ENCODE measurements at places on chromosomes 1 and 21.

DNA sequence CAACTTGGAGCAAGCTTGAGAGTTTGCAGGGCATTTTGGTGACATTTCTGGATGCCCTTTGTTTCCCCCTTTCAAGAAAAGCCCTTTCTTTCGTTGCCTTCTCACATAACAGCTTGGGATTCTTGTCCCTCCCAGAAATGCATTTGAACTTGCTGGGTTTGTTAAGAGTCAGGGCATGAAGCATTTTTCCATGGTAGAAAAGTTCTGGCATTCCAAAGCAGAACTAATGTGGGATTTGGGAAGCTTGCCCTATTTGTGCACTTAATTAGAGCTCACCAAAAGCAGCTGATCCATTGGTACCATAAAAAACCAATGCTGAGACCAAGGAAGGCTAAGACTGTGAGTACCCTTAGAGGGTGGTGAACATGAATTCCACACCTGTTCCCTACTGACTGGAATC is 99.8 kb upstream of the HOOK1 start:
- no peak for DNase-seq

GRCh38 chr1:85624361-85624760 is 43.8 kb downstream of the CCN1 start:
- no peak for DNase-seq

DNA sequence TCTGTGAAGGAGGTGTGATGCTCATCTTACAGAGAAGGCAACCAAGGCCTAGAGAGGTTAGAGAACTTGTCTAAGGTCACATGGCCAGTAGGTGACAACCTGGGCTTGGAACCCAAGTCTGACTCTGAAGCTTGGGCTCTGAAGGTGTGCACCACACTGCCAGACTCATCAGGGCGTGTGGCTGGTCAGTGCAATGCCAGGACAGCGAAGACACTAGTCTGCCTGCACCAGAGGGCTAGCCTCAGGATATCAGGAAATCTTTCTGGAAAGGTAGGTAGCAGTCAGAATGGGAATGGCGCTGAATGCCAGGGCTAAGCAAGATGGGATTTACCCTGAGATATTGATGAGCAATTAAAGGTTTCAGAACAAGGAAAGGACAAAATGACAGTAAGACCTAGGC is 34.9 kb downstream of the ELK4 start:
- DNase-seq, result no peak

- no peak for DNase-seq
Measured at GRCh38 chr21:30434033-30434631, 4.1 kb downstream of the KRTAP13-4 start.

DNA sequence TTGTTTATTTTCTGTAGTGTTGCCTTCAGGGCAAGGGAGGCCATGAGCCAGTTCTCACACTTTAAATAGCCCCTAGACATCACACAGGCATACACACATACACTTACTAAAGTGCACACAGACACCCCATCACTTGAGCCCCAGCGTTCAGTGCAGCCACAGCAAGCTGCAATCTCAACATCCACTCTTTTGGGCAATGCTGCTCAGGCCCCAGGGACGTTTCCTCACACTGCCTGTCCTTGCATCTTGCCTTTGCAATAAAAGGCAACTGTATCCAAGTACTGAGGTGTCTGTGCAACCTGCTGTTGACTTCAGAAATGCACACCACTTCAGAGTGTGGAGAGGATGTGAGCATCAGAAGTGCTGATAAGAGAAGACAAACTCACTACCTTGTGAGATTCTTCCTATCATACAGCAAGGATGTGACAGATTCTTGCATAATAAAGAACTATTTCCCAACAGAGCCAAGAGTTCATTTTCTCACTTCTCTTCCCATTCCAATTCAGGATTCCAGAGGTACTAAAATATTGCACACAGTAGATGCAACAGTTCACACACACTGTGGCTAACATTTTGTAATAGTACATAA is 36.2 kb downstream of the IRF2BP2 start:
- no peak for DNase-seq

- no peak for DNase-seq
Measured at GRCh38 chr1:21090463-21090862, 86.2 kb downstream of the EIF4G3 start.

DNA sequence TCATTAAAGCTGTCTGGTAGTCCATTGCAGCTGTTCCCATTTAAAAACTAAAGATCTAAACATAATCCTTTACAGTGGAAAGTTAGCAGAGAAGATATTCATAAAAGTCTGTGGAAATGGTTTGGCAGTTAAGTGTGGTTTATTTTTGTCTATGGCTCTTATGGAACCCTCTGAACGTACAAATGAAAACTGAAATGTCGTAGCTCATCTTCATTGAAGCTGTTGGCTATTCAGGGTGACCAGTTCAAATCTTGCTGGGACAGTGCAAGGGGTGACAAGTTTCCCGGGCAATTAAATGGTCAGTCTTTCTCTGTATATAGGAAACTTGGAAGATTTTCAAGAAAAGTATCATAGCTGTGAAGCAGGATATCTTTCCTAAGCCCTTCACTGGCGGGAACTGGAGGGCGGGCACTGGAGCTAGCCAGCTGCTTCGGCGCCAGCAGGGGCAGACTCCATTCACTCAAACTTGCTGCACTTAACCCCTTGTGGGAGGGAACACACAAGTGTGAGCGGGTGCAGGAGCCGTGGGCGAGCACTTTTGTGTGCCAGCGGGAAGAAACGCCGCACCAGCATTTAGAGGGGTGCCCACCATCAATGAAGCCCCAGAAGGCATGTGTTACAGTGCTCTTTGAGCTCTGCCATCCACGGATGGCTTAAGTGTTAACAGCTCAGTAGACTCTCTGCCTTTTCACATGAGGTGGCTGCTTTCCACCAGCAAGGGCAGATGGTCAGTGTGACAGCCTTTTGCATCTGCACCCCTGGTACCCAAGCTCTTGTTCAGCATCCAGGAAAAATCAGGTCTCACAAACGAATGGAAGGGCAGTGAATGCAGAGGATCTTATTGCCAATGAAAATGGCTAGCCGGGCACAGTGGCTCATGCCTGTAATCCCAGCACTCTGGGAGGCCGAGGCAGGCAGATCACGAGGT is 232.1 kb upstream of the KAZN start:
- DNase-seq, result no peak

DNA sequence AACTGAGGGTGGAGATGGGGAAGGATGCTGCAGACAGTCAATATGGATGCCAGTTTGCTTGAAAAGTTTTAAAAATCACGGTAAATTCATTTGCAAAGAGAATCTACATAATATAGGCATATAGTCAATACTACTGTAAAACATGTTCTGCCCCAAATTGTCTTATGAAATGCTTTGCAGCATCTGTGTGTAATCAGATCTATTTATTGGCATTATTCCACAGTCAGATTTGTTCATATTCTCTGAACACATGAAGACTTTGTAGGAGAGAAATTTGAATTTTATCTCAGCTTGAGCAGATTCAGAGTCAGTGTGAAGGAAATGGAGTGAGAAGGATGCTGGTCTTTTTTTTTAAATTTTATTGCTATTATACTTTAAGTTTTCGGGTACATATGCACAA is 88.5 kb downstream of the PLPPR4 start:
- DNase-seq, result no peak

Data from stimulated activated CD4-positive, alpha-beta T cell treated with anti-CD3 and anti-CD28 coated beads, Interleukin-12 subunit alpha, Interleukin-12 subunit beta, amount 100 ng/mL, for 48 hours (primary cell).